Effector CD8-positive, alpha-beta T cell (primary cell): ENCODE measurements at places on chromosomes 1 and 21.

DNA sequence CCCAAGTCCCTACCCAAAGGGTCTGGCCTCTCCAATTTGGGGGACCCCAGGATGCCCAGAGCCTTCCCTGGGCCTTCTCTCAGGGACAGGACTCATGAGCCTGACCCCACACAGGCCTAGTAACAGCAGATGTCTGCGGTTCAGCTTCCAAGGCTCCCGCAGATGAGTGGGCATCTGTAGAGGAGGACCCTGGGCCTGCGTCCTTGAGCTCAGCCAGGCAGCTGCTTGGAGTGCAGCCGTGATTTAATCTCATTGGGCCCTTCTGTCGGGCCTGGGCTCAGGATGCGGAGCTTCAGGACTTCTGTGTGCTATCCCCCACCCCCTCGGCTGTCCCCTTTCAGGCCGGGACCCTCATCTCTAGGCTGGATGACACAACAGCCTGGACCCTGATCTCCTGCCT lies 35.4 kb downstream of the IGSF21 start:
- DNase-seq, result no peak

GRCh38 chr21:32994305-32994704 lies 31.4 kb upstream of the OLIG2 start:
- no peak for DNase-seq

GRCh38 chr1:195948123-195948895 lies 659.9 kb downstream of the KCNT2 start:
- no peak for DNase-seq

DNA sequence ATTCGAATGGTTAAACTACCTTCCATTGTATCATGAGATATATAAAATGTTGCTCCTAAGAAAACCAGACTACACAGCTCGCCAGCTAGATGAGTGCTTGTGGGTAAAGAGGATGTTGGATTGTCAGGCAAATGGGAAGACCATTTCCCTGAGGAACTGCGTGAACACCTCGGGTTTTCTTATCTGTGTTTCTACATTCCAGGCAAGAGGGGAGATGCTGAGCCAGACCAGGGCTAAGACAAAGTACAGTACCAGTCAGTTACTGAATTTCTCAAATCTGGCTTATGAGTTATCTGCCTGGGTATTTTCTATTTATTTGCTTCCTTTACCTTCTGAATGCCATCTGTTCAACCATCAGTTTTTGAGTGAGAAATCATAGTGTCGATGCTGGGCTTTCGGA lies 170.8 kb downstream of the PLA2G4A start:
- no peak for DNase-seq

- DNase-seq, result no peak
Observed at GRCh38 chr1:172497230-172497629, 35.7 kb upstream of the SUCO start.

DNA sequence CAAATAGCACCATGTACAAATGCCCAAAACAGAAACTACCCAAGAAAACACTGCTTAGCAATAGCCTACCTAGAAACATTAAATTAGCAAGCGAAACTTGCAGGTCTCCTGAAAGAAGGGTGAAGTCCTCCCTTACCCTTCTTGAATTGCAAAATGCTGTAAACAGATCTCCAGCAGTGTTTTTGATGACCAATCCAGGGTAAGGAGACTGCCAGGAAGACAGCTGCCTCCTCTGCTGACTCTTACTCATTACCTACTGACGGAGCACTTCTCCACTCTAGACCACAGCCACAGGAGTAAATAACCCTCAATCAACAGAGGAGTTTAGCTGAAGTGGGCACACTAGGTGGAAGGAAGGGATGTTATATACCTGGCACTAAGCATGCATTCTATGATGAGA lies 32.2 kb upstream of the GADD45A start:
- DNase-seq, result no peak

DNA sequence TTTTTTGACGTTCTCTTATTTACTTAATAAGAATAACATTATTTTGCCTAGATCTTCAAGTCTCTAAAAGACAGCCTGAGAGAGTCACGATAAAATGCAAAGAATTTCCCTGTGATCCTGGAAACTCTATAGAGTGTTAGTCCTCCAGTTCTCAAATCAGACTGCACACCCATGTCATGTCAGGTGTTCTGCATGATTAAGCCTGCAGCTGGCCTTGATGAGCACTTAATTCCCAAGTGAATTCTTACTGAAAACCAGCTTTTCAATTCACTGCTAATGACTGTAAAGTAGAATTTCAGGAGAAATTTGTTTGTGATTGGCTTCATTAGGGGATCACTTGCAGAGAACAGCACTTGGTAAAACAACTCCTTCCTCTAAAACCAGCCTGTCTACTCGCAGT lies 41.9 kb downstream of the CHML start:
- DNase-seq, result no peak

- DNase-seq, result no peak
Observed at GRCh38 chr1:238727670-238728069, 658.7 kb upstream of the CHRM3 start.

DNA sequence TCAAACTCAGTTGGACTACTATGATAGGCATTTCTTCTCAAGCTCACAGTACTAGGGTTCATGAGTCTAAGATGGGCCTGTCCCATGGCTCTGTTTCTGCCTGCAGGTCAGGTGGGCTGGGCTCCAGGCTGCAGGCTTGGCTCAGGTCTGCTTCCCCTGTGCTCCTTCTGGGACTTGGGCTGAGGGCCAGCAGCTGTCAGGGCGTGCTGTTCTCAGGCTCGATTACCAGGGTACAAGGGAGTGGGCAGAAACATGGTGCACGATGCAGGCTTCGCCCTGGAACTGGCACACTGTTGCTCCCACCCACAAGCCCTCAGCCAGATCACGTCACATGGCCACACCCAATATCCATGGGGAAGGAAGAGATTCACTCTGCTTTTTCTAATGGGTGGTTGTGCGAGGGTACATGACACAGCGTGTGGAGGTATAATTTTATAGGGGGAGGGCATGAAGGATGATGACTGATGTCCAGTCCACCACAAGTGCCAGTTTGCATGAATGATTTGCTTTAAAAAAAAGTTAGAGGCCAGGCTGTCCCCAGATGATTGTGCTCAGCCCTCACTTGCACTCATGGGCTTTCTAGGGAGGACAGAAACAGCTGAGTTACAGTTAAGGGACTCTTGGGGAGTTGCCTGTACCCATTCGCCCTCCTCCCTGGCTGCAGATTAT lies 118.0 kb downstream of the ACTL8 start:
- no peak for DNase-seq

- no peak for DNase-seq
Observed at GRCh38 chr1:56921479-56921878, 44.3 kb downstream of the C8B start.

GRCh38 chr1:185595835-185596667 lies 138.1 kb upstream of the HMCN1 start:
- peak; percentile 9 for DNase-seq

- no peak for DNase-seq
Observed at GRCh38 chr1:29465755-29466154, 229.4 kb downstream of the PTPRU start.

DNA sequence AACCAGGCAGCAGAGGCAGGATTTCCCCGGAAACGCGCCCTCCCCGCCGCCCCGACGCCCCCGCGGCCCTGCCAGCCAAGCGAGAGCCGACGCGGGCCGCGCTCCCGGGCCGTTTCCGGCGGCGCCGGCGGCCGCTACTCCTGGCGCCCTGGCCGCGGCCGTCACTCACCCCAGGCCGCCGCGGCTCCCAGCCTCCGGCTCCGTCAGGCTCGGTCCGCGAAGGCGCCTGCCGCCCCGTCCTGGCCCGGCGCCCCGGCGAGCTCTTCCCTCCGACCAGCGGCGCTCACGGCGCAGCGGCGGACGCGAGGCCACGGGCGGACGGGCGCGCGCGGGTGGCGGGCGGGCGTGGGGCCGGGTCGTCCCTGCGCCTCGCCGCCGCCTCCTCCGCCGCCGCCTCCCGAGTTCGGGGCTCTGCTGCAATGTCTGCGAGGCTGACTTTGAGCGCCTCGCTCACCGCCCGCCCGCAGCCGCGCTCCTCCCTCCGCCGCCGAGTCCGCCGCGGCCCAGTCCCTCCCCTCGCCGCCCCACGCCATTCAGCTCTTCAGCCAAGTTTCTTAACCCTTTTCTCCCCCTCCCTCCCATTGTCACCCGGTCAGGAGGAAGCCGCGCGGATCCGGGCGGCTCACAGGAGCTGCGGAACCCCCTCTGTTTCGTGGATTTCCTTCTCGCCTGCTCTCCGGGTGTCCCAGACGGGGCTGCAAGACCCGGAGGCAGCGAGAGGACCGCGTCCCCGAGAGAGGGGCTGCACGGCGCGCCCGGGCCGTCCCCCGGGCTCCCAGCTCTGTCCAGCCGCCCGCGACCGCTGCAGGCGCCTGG lies at the start of gene NRIP1:
TSS of gene NRIP1 (minus strand) at position 425 of the 816 bp plus-strand sequence. CDS start 96,808 bp downstream, outside the sequence.
- DNase-seq, result peak; percentile 56

GRCh38 chr21:15735409-15735808 lies 5.6 kb downstream of the USP25 start:
- DNase-seq, result no peak

DNA sequence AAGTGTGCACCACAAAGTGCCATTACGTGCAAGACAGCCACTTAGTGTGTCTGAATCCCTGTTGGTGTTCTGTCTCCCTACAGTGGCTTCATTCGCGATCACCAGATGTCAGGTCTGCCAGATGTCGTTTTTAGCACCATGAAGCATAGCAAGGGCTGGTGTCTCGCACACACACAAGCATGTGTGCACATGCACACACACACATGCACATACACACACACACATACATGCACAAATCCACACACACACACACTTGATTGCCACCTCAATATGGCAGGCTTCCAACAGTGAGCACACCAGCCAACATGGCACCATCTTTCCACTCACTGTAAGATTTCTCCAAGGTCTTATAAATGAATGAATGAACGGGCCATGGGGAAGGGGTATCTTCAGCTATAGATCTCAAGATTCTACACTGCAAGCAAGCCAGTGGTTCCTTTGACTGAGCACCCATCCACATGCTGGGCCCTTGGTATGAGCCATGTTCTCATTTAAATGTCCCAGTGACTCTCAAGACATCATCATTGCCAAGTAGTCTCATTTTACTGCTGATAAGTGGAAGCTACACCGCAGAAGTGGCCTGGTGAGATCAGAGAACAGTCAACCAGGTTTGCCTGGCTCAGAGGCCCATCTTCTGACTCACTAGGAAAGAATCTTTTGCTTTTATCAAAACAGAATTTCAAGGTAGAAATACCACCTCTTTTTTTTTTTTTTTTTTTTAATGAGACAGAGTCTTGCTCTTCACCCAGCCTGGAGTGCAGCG lies 84.9 kb downstream of the SIM2 start:
- no peak for DNase-seq

DNA sequence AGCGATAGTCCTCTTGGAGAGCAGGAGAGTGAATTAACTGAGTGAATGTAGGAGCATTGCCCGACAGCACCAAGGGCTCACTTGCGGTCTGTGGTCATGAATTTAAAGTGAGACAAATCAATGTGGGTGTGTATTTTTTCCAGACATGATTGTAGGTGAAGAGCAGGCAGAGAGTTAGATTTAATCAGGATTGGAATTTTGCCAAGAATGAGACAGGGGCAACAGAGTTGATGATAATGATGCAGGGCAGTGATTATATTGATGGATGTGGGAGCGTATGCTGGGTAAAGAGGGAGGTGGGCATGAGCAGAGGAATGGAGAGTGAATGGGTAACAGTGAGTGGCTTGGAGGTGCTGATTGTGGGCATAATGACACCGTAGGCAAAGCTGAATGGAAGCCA lies 20.0 kb upstream of the SYT6 start:
- no peak for DNase-seq

GRCh38 chr1:225849925-225850324 lies 32.3 kb downstream of the TMEM63A start:
- DNase-seq, result peak; percentile 37

DNA sequence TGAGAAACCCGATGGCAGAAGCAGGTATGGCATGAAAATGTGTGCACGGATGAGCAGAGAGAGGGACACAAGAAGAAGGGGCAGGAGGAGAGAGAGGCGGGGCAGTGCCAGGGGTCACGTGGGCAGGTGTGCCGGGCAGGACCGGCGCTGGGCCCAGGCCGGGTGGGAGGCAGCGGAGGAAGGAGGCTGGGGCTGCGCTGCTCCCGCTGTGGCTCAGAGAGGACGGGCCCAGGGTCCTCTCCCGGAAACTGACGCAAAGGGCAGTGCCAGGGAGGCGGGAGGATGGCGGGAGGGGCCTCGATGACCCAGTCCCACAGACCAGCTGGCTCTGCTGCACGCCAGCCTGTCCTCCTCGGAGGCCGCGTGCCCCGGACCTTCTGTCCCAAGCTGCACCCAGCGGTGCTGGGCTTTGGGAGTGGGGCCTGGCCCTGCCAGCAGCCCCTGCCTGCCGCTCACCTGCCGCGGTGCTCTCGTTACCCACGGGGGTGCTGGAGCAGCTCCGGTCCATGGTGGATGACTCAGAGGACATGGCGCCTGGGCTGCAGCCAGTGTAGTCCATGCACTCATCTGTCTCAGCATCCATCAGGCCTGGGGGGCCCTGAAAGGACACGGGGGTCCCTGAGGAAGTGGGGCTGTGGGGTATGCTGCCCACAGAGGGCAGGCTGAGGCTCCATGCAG lies 153.9 kb downstream of the CASZ1 start:
- DNase-seq, result no peak

GRCh38 chr1:163758977-163759670 lies 437.4 kb downstream of the NUF2 start:
- no peak for DNase-seq

DNA sequence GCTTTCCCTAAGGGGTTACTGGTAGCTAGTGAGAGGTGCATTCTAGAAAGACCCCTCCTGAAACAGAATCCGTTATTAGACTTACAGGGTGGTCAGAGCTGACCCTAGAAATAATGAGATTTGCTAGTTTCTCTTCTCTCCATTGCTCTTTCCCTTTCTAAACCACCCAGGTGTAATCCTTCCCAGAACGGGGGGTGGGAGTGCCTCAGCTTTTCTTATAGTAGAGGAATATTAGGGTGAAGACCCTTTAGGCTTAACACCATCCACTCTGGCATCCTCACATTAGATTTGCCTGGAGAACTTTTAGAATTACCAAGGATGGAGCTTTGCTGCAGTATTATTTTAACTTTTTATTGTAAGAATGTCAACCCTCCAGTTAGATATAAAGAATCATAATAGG lies 49.4 kb downstream of the CAPN9 start:
- DNase-seq, result no peak

DNA sequence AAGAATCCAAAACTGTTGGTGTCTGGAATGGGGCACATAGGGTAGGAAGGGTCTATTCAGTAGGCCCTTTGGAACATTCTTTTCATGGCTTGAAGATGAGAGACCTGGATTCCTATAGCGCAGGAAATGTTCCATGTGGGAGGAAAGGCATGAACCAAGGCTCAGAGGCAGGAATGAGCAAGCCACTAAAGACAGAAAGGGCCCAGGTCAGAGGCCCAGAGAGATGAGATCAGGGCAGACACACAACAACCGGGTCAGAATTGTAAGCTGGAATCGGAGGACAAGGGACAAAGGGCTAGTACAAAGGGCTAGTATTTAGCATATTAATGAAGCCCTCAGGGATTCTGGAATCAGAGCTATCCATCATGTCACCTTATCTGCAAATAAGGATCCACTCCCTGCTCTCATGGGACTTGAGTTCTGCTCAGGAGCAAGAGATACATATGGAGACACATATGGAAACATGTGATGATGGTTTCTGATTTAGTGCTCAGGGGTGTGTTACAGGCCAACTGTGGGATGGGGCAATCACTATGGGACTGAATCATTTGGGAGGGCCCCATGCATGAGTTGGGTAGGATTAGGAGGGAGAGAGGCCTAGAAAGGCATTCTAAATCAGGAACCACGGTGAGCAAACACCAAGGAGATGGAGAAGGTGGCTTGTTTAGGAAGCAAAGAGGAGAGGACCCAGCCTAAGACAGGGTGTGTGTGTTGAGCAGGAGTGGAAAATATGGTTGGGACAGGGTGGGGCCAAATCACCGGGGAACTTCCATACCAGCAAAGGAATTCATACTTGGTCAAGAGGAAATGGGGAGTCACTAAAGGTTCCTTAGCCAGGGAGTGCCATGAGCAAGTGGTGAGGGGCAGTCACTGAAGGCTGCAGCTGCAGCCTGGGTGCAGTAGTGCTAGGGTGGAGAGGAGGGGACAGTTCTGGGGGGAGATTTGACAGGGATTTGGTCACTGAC lies 8.6 kb downstream of the NECTIN4 start:
- DNase-seq, result no peak
